ENCODE measurements at places on chromosomes 7 and 10.

DNA sequence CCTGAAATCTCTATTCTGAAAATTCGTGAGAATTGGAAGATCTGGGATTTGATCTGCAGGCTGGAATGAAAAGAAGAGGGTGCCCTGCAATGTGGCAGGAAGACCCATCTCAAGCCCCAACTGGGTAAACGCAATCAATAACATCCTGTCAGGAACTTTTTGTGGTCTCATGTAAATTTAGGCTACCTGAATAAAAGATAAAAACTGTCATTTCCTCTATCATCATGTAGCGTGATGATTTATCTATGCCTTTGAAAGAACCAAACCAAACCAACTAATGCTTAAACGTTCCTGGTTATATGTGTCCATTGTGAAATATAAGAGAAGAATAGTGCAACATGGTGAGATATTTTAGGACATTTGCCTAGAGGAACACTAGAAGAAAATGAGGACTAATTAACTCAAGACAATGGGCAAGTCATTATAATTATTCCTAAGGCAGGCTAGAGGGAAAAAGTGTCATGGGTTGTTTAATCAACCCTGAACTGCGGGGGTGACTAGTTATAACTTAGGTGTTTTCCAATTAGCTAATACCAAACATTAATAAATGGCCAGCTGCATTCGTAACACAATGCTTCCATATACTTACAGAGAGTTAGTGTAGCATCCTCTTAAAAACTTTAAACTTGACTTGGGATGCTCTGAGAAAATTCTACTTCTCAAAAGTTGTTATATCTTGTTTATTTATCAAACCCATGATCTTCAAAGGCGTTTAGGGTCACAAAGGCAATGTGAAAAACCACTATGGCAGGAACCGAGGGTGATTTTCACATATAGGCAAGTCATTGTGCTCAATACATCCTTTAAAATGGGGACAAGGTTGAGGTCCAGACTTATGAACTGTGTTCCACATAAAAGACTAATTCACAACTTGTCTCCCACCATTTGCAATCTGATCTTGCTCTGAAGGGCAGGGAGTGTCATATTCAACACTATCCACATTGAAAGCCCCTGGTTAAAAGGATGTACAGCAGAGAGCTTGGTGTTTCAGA is 48.6 kb upstream of the ADO start:
- DNase-seq, result no peak

GRCh38 chr10:128779416-128779815 is 653.2 kb upstream of the MKI67 start:
- DNase-seq, result no peak

GRCh38 chr7:104548861-104549260 is 220.5 kb downstream of the LHFPL3 start:
- DNase-seq, result peak; percentile 5

- peak; percentile 42 for DNase-seq
Observed at GRCh38 chr7:36153571-36154097, 580 bp downstream of the EEPD1 start.

DNA sequence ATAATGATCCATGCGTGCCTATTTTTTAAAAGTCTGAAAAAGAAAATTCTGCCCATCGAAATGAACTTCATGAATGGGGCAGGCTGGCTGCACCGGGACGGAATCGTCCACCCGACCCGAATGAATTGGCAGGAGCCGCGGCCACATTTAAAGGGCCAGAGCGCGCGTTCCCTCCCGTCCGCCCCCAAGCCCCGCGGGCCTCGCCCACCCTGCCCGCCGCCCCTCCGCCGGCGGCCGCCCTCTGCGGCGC is 319 bp upstream of the GATA3 start:
- no peak for DNase-seq

- DNase-seq, result no peak
Observed at GRCh38 chr7:47349401-47349800, 232.5 kb downstream of the TNS3 start.

DNA sequence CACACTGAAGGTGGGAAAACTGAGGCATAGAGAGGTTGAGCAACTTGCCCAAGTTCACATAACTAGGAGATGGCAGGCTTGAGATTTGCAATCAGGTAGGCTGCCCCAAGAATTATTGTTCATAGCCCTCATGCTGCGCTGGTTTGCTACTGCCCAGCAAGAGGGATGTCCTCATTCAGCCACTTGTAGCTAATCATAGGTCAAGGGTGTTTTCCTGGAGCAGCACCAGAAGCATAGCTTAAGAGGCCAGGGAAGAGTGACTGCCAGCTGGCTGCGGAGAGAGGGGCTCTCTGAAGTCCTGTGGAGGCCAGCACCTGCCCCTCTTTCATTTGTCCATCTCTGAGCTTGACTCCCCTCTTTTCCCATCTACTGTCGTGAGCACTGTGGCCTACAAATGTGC is 15.0 kb downstream of the CDHR3 start:
- no peak for DNase-seq

DNA sequence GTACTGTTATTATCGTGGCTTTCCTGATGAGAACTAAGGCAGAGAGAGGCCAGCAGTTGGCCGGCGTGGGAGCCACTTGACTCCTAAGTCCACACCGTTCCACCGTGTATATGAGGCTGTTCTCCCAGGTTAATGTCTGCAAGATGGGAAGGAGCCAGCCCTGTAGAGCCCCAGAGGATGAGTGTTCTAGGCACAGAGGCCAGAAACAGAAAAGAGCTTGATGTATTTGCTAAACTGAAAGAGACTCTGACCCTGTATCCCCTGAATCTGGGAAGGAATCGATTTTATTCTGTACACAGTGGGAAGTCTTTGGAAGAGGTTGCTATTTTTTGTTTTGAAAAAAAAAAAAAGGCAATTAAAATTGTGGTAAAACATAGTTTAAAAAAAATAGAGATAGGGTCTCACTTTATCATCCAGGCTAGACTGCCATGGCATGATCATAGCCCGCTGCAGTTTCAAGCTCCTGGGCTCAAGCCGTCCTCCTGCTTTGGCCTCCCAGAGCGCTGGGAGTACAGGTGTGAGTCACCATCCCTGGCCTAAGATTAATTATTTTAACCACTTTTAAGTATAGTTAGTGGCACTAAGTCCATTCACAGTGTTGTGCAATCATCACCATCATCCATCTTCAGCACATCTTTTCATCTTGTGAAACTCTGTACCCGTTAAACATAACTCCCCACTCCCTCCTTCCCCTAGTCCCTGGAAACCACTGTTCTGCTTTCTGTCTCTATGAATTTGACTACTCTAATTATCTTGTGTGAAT is 348.8 kb downstream of the SDK1 start:
- DNase-seq, result no peak

DNA sequence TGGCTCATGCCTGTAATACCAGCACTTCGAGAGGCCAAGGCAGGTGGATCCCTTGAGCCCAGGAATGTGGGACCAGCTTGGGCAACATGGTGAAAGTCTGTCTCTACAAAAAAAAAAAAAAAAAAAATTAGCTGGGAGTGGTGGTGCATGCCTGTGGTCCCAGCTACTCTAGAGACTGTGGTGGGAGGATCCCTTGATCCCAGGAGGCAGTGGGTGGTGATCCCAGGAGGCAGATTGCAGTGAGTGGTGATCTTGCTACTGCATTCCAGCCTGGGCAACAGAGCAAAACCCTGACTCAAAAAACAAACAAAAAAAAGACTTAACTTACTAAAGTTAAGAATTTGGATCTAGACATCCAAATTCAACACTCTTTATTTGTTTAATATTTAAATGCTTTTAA is 10.2 kb upstream of the ADO start:
- no peak for DNase-seq

DNA sequence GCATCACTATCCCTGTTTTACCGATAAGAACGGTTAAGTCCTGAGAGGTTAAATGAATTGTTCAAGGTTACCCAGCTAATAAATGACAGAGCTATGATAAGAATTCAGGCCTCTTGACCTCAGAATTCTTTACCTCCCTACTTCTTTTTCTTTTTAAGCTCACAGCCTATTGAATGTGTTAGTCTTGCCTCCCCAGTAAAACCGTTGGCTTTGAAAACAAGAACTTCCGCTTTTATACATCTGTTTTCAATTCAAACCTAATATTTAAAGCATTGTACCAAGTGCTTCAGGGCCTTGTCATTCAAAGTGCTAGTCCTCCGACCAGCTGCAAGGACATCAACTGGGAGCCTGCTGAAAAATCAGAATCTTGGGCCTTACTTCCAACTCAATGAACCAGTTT is 15.6 kb downstream of the SEC31B start:
- DNase-seq, result no peak

DNA sequence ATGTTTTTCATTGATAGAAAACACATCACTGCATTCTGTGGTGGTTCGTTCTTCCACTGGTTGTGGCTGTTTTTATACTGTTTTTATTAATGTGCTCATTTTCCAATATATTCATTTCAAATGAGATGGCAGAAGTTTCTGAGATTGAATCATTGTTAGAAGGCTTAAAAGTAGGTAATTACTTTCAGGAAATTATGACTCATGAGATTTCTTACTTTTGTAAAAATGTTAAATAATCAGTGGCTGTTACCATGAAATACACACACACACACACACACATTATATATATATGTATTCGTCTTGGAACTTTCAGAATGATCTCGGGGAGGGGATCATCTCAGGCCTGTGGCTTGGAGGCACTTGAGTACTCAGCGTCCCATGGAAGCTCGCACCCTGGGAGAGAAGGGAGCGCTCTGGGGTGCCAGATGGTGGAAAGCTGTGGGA is 66.1 kb downstream of the ZMYND11 start:
- DNase-seq, result no peak

- DNase-seq, result peak; percentile 59
Observed at GRCh38 chr7:75967487-75967997, 26.9 kb downstream of the TMEM120A start.

DNA sequence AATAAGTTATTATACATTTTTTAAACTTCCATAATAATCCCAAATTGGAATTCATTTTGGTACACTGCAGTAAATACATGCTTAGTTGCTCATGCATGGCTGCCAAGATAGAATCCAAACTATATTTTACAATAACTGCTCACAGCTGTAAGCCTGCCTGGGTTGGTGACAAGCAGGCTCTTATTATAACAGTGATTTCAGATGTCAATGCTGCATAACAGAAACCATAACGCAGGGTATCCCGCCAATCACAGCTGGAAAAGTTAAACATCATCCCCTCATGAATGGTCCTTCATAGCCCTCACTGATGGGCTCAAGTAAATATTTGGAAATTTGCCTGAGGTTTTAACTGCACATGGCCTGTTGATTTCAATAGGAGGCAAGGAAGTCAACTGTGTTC is 149.8 kb downstream of the AMPH start:
- no peak for DNase-seq

DNA sequence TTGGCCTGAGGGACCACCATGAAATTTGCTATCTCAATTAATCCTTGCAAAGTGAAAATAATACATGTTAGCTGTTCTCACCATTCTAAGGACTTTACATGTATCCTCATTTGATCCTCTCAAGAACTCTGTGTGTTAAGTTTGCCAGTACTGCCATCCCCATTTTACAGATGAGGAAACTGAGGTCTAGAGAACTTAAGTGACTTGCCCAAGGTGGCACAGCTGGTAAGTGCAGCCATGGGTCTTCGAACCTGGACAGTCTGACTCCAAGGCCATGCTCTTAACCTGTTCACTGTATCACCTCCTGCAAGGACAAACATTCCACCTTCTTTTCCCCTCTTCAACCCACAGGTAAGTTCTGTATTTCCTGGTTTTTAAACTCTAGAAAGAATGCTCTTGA is 85.3 kb upstream of the NFE2L3 start:
- no peak for DNase-seq

DNA sequence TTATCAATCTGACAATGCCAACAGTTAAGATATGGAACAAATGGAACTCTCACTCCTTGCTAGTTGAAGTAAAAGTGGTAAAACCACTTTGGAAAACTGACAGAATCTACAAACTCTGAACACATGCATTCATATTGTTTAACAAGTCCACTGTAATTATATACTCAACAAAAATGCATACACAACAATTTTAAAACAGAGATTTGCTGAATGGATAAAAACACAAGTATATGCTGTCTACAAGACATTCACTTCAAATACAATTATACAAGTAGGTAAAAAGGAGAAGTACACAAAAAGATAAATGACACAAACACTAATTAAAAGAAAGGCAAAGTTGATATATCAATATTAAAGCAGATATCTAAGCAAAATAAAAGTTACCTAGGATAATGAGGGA is 9.2 kb upstream of the WNT2 start:
- DNase-seq, result no peak

GRCh38 chr7:46544396-46545008 is 623.4 kb upstream of the IGFBP3 start:
- DNase-seq, result no peak

- peak; percentile 36 for DNase-seq
Observed at GRCh38 chr10:12980713-12981306, 20.7 kb downstream of the CCDC3 start.

DNA sequence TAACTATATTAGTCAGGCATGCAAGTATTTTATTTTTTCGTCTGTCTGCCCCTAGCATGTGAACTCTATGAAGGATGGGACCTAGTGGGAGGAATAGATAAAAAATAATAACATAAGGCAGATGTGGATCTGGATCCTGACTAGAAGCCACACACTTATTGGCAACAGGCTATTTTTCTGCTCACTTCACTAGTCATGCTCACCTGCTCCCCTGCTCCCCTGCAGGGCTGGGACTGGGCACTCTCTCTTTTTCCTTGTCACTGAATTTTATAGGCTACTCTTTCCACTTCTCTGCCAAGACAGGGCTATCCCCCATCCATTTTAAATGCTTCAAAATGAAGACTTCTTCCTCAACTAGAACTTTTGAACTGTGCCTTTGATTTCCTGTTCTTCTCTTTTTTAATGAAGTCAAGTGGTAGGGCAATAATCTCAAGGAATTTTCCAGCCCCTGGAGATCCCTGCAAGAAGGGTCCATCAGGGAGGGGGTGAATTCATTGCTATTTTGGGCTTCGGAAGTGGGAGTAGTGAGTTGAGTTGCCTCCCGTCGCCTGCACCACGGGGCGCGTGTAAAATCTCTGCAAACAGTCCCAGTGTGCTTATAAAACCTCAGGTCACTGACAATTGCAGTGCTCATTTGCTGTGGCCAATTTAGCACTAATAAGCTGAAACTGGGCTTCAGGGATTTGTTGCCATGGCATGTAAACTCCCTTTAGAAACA is 156.7 kb upstream of the NPVF start:
- no peak for DNase-seq

GRCh38 chr7:152338561-152338960 is 97.2 kb downstream of the KMT2C start:
- no peak for DNase-seq
